Left lung (tissue), 14 donors: ENCODE measurements at places on chromosomes 5 and 9.

DNA sequence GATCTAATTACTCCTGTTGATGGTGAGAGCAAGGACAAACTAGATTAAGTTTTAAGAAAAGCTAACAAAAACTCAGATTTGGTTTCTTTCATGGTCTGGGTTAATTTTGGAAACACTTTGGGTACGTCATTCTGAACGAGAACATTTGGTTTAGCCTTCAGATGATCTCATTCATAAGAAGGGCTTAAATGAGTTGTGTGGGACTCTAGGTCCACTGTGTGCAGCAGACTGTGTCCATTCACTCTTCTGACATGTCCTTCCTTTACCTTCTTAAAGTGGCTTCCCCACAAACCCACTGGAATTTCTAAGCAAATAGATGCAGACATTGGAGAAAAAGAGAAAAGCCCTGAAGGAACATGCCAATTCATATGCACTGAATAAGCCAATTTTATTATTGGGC, 96.8 kb downstream of the FBXO4 start:
- H3K36me3 ChIP-seq: no peaks in the 10 kb centered on the region
- H3K27me3 ChIP-seq: no peaks in the 10 kb centered on the region
- no peak overlapping the region for H3K4me3 ChIP-seq
- no peaks in the 10 kb centered on the region for H3K4me1 ChIP-seq
- no peak overlapping the region for H3K27ac ChIP-seq
- DNase-seq: no peak

DNA sequence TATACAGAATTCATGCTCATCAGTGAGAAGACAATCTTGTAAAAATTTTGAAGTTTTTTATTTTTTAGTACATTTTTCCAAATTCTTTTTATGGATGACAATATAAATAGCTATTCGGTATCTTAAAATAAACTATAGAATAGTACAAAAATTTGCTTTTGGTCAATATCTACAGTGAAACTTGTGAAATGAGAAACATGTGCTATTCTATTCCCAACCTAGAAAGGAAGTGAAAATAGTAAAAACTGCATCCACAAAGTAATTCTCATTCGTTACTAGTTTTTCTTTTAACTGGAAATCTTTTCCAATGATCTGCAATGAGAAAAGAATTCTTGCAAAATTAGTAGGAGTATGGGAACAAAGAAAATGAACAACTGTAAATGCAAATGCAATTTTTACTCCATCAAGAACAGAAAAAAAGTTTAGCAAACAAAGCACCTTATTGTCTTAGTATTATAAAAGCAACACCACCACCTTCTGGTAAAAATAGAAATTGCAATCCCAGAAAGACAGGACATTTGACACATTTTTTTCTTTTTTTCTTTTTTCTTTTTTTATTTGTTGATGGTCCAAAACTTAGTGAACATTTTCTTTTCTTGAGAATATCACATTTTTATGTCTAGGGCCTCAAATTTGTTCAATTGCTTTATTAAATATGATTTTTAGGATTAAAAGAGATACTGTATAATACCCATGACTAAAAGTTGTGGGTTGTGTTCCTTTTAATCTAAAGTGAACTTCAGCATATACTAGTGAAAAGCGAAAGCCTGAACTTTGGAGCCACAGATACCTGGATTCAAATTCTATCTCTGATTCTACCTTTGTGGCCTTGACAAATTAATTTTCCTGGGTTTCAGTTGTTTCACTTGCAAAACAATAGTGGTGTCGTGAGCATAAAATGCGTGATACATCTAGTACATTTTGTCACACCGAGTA, 72.3 kb downstream of the SLCO4C1 start:
- no peak for DNase-seq
- H3K27me3 ChIP-seq: no peaks in the 10 kb centered on the region
- H3K27ac ChIP-seq: no peak overlapping the region
- H3K4me3 ChIP-seq: no peak overlapping the region
- H3K36me3 ChIP-seq: no peaks in the 10 kb centered on the region

- H3K4me1 ChIP-seq: no peaks in the 10 kb centered on the region
- no peaks in the 10 kb centered on the region for H3K36me3 ChIP-seq
- no peak overlapping the region for H3K27ac ChIP-seq
- no peak overlapping the region for H3K4me3 ChIP-seq
- no peaks in the 10 kb centered on the region for H3K27me3 ChIP-seq
- DNase-seq: no peak
These were observed 261.0 kb downstream of the SEMA5A start for GRCh38 chr5:9284781-9285307.

DNA sequence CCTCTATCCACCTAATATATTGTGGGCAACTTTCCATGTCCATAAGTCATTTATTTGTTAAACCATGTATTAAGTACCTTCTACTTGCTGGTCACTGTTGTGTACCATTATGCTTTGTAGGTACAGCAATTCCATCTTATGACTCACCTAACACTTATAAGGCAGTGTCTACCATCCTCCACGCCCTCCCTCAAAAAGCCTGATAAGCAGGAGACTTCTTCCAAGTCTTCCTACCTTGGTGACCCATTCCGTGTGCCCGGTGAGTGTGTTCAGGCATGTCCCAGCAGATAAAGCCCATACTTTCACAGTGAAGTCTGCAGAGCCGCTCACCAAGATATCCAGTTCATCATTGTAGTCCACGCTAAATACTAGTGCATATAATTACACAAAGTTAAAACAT, 17.4 kb downstream of the FBXW2 start:
- no peak overlapping the region for H3K4me3 ChIP-seq
- peaks cover 25% of the 10 kb centered on the region for H3K4me1 ChIP-seq
- H3K27ac ChIP-seq: no peak overlapping the region
- DNase-seq: no peak
- H3K27me3 ChIP-seq: no peaks in the 10 kb centered on the region

DNA sequence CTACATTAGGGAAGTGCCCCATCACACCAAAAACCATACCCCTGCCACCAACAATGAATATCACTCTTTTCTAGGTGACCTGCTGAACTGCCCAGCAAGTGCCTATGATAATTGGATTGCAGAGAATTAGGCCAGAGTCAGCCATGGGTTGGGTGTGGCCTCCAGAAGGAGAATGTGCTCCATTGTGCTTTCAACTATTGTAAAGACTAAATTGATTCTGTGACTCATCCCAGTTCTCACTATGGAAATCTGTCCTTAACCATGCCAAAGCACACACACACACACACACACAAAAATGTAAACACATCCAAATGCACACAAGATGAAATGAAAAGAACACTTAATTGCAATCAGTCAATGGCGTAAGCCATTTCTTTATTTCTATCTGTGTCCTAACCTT, 25.7 kb downstream of the DRD1 start:
- no peaks in the 10 kb centered on the region for H3K4me1 ChIP-seq
- no peak overlapping the region for H3K4me3 ChIP-seq
- H3K27me3 ChIP-seq: no peaks in the 10 kb centered on the region
- H3K36me3 ChIP-seq: no peaks in the 10 kb centered on the region
- no peak overlapping the region for H3K27ac ChIP-seq

DNA sequence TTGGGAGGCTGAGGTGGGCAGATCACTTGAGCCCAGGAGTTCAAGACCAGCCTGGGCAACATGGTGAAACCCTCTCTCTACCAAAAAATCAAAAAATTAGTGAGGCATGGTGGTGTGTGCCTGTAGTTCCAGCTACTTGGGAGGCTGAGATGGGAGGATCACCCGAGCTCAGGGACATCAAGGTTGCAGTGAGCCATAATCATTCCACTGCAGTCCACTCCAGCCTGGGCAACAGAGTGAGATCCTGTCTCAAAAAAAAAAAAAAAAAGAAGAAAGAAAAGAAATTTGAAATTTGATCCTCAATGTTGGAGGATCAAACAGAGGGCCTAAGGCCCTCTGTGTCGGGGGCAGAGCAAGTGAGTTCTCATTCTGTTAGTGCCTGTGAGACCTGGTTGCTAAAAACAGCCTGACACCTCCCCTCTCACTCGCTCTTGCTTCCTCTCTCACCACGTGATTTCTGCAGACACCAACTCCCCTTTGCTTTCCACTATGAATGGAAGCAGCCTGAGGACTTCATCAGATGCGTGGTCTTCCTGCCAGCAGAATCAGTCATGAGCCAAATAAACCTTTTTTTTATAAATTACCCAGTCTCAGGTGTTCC, 8.4 kb upstream of the GOLPH3 start:
- no peak overlapping the region for H3K27ac ChIP-seq
- no peaks in the 10 kb centered on the region for H3K36me3 ChIP-seq
- H3K4me1 ChIP-seq: peaks cover 5% of the 10 kb centered on the region
- no peaks in the 10 kb centered on the region for H3K27me3 ChIP-seq
- DNase-seq: no peak

GRCh38 chr5:158174918-158175851, 316.2 kb upstream of the CLINT1 start:
- peak; percentile 80 for DNase-seq
- no peak overlapping the region for H3K27ac ChIP-seq
- H3K4me3 ChIP-seq: no peak overlapping the region
- no peaks in the 10 kb centered on the region for H3K4me1 ChIP-seq
- H3K36me3 ChIP-seq: no peaks in the 10 kb centered on the region

- DNase-seq: peak; percentile 93
- H3K36me3 ChIP-seq: no peaks in the 10 kb centered on the region
- peak overlapping the region; percentile 42 for H3K27ac ChIP-seq
- H3K4me3 ChIP-seq: no peak overlapping the region
- H3K27me3 ChIP-seq: no peaks in the 10 kb centered on the region
These were observed 146.2 kb downstream of the GOLPH3 start for GRCh38 chr5:32027717-32028458.

DNA sequence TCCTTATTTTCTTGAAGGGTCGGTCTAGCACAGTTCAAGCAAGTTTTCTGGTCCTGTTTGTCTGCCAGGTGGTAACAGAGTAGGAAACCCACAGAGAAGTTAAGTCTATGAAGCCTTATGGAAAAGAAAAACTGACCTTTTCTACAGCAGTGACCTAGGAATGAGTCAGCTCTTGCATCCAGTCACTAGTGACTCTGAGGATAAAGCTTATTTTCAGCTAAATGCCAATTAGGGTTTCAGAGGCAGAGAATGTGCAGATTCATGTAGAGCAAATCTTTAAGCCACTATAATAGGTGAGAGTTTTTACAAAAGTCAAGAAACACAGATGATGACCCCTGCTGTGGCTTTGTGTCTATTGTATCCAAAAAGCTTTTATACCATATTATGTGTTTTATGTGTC, 100.7 kb downstream of the CWC27 start:
- no peak overlapping the region for H3K4me3 ChIP-seq
- no peak for DNase-seq
- no peaks in the 10 kb centered on the region for H3K36me3 ChIP-seq
- H3K27me3 ChIP-seq: no peaks in the 10 kb centered on the region
- no peak overlapping the region for H3K27ac ChIP-seq
